ENCODE measurements at places on chromosomes 11 and 22.

DNA sequence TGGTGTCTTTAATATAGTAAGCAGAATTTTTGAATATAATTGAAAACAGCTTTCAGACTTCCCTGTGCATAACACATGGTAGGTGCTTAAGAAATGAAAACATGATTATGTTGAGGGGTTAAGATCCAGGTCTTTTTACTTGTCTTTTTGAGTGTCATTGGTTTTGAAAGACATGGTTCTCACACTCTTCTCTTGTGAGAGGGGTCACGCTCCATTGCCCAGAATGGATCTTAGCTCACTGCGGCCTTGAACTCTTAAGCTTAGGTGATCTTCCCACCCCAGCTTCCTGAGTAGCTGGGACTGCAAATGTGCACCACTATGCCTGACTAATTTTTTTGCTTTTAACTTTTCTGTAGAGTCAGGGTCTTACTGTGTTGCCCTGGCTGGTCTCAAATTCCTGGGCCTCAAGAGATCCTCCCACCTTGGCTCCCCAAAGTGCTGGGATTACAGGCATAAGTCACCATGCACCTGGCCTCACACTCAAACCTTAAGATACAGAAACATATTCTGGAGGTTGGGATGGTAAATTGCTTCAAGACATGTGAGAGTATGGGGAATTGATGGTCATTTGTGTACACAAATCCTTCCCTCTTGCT, 1.4 kb downstream of the SPCS2 start:
- no peak for DNase-seq

GRCh38 chr11:44065161-44065661, 859 bp upstream of the ACCS start:
- DNase-seq: peak; percentile 8

- DNase-seq: no peak
These were observed 57.4 kb downstream of the NECTIN1 start for GRCh38 chr11:119671561-119672015.

- DNase-seq: peak; percentile 7
These were observed 276.5 kb downstream of the ETS1 start for GRCh38 chr11:128310676-128311445.

GRCh38 chr11:65314501-65315203, at the start of gene CDC42EP2:
CDC42EP2 (plus strand) TSS chr11:65314866; CDS start chr11:65320899, 6,033 bp downstream.
- peak; percentile 85 for DNase-seq

GRCh38 chr22:43526117-43526655, 114.4 kb downstream of the MPPED1 start:
- DNase-seq: no peak

DNA sequence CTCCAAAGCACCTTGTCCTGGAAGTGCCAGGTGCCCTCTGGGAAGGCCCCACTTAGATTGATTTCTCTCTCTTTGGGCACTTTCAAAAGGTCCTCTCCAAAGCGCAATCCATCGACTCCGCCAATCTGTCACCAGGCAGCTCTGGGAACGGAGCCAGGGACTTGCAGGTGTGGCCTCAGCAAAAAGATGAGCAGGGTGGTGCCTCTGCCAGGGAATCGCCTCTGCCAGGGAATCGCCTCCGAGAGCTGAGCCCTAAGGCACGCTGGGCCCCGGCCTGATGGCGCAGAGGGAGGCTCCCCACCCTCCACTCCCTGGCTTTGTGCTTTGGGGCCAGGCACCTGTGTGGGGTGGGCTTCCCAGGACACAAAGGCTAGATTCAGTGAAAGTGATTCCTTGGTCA, 1391.3 kb downstream of the TBC1D22A start:
- no peak for DNase-seq

DNA sequence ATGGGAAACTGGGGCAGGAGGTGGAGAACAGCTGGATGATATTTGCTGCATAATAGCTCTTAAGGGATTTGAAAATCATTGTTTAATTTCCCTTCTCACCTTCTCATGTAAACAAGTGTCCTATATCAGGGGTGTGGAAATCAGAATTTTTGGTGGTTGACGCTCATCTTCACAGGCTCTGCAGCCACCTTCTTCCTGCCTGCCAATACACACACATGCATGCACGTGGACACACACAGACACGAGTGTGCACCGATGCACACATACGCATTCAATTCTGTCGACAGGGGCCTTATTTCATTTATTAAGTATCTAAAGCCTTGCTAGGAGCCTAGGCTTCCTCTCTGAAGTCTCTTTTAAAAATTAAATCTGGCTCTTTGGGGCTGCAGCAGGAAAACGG, 349.4 kb upstream of the NCAM1 start:
- no peak for DNase-seq

DNA sequence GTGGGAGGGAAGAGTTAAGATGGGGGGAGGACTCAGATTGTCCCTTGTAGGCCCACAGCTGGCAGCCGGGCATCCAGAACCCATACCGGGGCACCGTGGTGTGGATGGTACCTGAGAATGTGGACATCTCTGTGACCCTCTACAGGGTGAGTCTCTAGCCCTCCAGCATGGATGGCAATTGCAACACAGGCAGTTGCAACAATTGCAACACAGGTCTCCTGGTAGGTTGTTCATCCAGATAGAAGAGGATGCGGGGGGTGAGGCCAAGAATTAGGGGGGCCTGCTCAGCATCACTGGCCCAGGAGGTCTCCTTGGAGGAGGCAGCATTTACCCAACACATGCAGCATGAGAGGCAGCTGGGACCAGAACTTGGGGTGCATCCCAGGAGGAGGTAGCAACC, 3.4 kb downstream of the EHBP1L1 start:
- DNase-seq: no peak

DNA sequence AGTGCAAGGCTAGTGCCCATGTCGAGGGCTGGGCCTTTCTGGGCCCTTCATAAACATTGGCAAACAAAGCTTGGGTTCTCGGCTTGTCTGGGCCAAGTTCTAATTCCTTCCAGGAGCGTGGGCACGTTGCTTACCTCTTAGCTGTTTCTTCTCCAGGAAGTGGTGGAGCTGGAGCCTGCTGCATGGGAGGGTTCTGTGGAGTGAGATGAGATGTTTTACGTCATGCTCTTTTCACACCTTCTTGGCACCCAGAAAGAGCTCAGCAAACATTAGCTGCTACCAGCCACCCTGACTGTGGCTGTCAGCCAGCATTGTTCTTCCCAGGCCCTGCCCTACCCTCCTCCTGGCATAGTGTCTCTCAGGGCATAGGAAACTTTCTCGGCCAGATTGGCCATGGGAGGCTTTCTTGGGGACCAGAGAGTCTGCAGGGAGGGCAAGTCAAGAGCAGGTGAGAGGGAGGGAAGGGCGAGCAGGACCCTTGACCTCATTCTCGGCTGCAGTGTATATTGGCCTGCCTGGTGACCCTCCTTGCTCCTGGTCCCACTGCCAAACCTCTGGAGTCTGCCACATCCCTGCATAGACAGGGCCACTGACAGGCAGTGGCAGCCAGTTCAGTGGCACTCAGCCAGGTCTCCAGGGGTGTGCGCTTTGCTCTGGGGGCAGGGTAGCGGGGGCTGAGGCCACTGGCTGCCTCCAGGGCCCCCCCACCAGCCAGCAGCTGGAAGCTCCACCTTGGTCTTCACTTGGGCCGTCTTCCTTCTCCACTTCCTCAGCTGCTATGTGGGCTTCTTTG, 98.8 kb downstream of the BCR start:
- DNase-seq: no peak

- no peak for DNase-seq
These were observed 7.8 kb downstream of the CDON start for GRCh38 chr11:126054882-126055281.

- DNase-seq: no peak
These were observed 33.8 kb downstream of the SLC35F2 start for GRCh38 chr11:107824668-107825369.

DNA sequence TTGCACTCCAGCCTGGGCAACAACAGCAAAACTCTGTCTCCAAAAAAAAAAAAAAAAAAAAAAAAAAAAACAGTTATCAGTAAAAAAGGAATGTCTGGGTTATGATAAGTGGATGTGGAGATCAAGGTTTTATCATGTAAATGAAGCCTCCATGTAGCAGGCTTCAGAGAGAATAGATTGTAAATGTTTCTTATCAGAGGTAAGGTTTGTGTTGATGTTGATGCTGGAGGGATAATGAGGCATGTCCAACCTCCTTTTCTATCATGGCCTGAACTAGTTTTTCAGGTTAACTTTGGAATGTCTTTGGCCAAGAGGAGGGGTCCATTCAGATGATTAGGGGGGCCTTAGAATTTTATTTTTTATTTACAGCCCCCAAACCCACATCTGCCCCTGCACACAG, 35.4 kb upstream of the TREH start:
- no peak for DNase-seq

DNA sequence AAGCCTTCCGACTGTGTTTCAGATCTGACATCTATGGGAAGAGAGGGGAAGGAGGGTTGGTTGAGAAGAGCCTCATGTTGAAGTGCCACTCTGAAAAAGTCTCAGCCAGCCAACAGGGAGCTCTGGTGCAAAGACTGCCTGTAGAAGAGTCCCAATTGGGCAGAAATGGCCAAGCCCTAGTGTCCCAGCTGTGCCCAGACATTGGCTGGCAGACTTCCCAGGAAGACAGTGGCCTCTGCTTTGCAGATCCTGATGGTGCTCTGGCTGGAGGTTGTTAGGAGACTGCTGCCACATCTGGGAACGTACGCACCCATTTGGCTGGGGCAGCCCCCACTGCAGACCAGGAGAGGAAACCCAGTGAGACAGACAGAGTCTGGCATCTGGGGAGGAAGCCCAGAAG, 3.2 kb upstream of the PLA2G3 start:
- no peak for DNase-seq

DNA sequence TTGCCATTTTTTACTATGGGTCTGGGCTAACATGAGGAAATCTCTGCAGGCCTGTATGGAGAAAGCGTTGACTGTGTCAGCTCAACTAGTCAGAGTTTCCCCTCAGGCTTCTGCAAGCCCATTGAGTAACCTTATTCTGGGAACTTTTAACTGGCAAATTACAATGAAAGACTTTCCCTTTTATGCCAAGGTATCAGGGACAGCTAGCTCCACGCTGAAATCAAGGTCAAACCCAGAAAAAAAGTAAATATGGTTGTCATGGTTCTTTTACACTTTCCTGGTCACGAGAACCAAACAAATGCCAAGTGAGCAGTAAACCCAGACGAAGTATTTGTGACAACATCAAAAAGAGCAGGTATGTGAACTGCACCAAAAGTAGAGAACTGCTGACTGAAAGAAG, 13.8 kb downstream of the OSBP start:
- DNase-seq: no peak

- no peak for DNase-seq
These were observed at the start of gene MUC5B for GRCh38 chr11:1222491-1223345. MUC5B (plus strand) TSS chr11:1223066; CDS start chr11:1223124, 58 bp downstream.

DNA sequence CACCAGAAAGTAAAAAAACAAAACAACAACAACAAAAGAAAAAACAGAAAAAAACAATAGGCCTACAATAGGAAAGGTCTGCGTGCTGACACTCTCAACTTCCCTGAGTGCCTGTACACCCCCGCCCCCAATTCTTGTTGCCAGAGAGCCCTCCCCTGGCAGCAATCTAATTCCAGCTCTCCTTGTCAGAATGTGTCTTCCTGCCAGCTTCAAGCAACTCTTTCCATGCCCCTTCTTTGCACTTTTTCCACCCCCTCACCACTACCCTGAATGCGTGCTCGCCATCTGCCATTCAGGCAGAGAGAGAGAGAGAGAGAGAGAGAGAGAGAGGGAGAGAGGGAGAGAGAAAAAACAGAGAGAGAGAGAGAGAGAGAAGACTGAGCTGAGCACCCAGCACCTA, 245.0 kb downstream of the KIRREL3 start:
- no peak for DNase-seq

DNA sequence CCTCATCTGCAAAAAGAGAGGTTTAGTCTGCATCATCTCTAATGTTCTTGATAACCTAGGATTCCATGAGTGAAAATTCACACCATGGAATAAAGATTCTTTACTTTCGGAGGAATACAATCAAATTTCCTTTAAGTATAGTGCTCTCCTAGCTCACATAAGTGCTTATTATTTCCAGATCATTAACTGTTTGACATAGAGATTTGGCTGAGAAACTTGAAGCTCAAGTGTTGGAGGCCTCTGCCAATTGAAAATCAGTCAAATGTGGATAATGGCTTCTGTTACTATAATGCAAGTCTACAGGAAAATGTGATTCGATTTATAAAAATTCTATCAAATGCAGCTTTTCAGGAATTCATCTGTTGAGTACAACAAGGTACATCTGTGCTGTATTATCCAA, 144.6 kb downstream of the KIF18A start:
- no peak for DNase-seq

DNA sequence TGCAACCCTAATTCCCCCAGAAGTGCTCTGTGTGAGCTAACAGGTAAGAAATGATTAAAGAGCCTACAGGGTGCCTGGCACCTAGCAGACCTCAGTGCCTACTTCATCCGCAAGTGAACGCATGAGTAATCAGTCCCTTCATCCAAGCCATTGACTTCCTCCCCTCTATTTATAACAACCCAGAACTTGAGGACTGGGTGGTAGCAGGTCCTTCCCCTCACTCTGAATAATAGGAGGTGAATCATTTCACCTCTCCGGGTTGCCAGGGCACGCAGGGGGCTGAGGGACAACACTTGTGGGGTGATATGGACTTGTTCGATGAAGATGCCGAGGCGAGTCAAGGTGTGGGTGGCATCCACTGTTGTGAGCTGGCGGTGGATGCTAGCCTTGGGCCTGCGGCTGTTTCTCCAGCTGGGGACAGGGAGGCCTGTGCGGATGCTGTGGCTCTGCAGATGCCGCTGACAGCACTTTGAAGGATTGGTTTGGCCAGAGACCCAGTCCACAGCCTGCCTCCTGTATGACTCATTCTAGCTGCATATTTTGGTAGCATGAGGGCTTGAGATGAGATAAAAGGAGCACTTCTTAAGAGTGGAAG, 11.7 kb upstream of the SORL1-AS1 start:
- DNase-seq: peak; percentile 88

DNA sequence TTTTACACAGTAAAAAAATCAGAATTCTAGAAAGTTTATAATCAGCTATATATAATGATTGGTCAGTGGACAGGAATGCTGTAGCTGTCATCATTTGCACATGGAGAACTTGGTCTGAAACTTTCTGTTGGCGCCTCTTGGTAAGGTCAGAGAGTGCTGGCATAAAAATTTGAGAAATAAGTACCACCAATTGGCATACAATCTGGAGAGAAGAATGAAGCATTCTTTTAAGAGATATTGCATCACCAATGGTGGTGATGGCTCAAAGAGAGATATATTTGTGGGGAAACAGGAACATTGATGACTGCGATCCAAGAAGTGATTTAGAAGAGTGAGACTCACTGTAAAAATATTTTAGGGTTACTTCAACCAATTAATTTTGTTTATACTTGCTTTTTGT, 19.8 kb upstream of the OOSP1 start:
- peak; percentile 66 for DNase-seq

GRCh38 chr22:35205961-35206360, 51.3 kb upstream of the HMGXB4 start:
- peak; percentile 65 for DNase-seq

GRCh38 chr11:118109231-118109630, 22.5 kb upstream of the SMIM35 start:
- peak; percentile 4 for DNase-seq

GRCh38 chr11:79626135-79627075, 185.6 kb upstream of the TENM4 start:
- DNase-seq: no peak
